ENCODE measurements at places on chromosomes 16 and 17.

DNA sequence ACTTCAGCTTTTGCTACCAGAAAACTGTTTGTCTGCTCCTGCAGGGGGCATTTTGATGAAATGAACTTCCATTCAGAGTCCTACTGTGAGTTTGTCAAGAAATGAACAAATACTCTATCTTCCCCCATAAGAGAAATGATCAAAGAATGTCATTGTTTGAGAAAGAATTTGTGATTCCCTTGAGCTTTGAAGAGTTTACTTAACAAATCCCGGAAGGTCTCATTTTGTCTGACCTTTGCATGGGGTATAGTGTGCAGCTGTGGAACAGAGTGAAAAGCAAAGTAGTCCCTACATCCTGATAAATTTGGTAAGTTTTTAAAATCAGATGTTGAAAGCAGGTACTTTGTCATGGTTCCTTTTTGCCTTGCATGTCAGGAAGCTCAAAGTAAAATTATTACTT, 178.0 kb downstream of the ABCC12 start:
- DNase-seq = no peak

DNA sequence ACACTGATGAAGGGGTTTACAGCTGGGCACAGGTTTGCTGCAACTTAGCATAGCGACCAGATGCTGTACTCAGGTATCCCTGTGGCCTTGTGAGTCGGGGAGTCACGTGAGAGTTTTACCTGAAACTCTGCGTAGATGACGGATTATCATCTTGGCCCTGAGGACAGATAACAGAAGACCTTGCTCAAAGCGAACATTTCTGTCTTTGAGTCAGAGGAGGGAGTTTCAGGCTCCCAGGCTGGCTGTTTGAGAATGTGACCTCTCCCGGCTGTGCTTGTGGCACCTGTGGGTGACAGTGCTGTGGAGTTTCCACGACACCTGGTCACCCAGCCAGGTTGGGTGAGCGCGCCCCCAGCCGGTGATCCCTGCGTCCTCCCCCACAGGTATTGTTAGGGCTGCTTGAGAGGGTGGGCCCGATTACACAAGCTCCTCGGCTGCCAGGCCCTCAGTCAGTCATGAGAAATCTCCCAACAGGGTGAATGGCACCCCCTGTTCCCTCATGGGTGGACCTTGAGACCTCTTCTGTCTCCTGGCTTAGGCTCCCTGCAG, 44.4 kb upstream of the CRISPLD2 start:
- no peak for DNase-seq

DNA sequence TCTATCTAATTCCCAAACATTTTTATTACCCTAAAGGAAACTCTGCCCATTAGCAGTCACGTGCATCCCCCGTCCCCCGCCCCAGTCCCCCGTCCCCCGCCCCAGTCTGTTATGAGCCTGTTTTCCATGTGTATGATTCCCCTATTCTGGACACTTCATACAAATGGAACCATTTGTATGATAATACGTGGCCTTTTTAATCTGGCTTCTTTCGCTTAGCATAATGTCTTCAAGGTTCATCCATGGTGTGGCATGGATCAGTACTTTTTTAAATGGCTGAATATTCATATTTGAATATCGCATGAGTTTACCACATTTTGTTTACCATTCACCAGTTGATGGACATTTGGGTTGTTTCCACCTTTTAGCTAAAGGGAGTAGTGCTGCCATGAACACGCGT, 49.5 kb downstream of the DNAH2 start:
- DNase-seq = no peak

- DNase-seq = no peak
Measured at GRCh38 chr17:16569358-16569712, 331 bp upstream of the ZNF287 start.

- no peak for DNase-seq
Measured at GRCh38 chr16:58615280-58615679, 14.3 kb downstream of the CNOT1 start.

- no peak for DNase-seq
Measured at GRCh38 chr16:22252317-22252716, 44.9 kb upstream of the POLR3E start.

GRCh38 chr16:21256636-21257035, 21.5 kb downstream of the CRYM start:
- no peak for DNase-seq

DNA sequence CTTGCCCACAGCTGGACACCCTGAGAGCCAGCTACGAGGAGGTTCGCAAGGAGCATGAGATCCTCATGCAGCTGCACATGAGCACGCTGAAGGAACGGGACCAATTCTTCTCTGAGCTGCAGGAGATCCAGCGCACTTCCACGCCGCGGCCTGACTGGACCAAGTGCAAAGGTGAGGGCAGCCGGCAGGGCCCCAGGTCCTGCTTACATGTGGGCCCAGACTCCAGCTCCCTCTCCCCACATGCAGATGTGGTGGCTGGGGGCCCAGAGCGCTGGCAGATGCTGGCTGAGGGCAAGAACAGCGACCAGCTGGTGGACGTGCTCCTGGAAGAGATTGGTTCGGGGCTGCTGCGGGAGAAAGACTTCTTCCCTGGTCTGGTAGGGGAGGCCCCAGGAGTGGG, 16.2 kb upstream of the THAP11 start:
- DNase-seq = no peak

DNA sequence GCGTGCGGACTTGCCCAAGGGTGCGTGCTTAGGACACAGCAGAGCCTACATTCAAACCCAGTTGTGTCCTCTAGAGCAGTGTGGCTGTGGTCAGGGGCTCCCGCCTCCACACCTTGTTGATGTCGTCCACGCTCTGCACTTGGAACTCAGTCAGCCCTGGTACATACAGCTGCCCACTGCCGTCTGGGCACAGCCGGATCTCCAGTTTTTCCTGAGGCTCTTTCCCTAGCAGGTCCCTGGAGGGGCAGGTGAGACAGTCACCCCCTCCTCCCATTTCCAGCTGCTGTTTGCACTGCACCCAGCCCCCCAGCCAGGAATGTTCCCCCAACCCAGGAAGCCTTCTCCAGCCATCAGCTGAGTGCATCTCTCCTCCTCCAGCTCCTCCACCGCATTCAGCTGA, 25.7 kb downstream of the KATNB1 start:
- no peak for DNase-seq

DNA sequence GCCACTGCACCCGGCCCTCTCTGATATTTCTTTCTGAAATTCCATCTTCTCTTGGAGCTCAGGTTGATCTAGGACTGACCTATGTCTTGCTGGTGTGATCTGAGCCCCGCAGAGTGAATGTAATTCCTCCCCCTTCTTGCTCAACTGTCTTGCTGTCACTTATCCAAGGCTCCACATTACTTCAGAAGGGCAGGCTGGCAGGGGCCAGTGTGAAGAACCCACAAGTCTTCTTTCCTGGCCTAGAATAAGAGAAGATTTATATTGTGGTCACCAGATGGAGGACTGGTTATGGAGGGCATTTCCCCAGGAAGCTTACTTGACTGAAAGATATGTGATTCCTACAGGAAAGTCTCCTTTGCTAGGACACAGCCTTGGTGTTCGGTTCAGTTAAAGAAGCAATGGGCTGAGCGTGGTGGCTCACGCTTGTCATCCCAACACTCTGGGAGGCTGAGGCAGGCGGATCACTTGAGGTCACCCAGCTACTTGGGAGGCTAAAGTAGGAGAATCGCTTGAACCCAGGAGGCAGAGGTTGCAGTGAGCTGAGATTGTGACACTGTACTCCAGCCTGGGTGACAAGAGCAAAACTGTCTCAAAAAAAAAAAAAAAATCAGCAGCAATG, 13.4 kb downstream of the ITGAL start:
- DNase-seq = no peak

GRCh38 chr17:80862481-80862961, 129.1 kb upstream of the CHMP6 start:
- DNase-seq = no peak

DNA sequence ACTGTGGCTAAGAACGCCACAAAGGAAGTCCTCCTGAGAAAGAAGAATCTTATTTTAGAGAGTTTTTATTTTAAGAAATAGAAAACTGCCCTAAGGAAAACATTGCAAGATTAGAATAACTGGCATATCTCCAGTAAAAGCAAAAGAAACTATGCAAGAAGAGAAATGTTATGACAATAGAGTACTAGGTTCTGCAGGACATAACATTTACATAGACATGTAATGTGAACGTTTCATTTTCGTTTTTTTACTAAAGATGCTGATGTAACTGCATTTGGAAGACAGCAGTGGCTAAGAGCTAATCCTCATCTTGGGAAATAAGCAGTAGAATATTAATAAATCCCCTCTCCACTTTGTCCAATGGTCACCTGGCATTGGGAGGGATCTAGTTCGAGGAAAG, 7.8 kb upstream of the ASGR2 start:
- no peak for DNase-seq

DNA sequence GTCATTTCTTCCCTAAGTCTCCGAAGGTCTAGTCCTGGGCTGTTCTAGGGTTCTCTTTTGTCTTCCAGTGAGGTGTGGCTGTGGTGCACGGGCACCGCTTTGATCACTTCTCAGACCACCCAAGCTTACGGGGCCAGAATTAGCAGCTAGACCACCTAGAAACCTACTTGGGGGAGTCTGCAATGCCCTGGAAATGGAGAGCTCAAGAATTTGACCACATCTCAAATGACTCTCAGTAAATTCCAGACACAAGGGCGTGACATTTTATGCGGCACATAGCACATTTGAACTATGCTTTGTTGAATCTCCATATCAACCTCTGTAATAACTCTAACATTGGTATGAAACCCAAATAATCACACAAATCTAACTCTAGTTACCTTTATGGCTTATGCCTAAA, 24.9 kb downstream of the TRIM16 start:
- no peak for DNase-seq

DNA sequence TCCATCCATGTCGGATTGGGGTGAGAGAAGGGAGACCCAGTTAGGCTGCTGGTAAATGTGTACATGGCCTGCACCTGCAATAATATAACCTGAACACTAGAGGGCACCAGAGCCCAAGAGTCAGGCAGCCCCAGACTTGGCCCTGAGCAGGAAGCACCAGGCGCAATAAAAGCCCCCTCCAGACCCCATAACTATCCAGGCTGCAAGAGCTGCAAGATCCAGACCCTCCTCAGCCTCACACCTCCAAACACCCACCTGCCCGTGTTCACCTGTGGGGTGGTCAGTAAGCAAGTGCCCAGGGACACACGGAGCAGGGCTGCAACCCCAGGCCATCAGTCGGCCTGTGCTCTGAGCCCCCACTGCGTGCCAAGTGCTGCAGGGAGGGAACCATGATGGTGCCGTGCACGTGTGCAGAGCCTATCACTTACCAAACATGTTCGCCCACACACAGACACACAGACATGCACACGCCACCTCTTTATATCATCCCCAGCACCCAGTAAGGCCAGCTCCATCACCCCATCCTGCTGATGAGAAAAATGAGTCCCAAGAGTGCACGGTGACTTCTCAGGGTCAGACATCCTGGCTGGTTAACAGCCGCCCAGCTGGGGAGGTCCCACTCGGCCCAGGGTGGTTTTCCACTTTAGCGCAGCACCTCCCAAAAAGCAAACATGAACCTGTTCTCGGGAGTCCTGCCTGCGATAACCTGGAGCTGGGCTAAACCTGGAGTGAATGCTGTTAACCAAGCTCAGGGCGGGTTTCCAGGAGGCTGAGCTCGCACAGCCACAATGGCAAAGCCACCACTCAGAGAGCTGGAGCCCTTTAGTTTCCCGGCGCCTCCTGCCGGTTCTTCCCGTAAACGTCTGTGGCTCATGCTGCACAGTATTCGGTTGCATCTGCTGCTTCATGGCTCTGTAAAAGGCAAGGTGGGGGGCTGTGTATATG, 439.8 kb downstream of the SOX9 start:
- DNase-seq = no peak

GRCh38 chr17:10046786-10047785, 142.0 kb upstream of the RCVRN start:
- no peak for DNase-seq

GRCh38 chr17:78046923-78047322, 81.6 kb downstream of the TMC6 start:
- DNase-seq = no peak

DNA sequence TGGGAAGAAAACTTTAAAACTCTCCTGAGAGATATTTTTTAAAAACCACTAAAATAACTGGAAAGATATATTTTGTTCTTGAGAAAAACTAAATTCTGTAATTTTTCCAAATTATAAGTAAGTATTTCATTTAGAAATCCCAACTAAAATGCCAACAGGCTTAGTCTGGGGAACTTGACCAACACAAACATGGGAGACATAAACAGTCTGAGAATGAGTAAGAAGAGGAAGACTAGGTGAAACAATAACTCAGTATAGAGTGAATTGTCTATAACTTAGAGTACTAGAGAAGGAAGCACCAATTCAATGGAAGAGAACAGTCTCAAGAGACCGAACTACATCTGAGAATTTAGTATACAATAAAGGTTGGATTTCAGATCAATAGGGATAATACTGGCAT, 2.9 kb downstream of the CMTM1 start:
- DNase-seq = no peak

DNA sequence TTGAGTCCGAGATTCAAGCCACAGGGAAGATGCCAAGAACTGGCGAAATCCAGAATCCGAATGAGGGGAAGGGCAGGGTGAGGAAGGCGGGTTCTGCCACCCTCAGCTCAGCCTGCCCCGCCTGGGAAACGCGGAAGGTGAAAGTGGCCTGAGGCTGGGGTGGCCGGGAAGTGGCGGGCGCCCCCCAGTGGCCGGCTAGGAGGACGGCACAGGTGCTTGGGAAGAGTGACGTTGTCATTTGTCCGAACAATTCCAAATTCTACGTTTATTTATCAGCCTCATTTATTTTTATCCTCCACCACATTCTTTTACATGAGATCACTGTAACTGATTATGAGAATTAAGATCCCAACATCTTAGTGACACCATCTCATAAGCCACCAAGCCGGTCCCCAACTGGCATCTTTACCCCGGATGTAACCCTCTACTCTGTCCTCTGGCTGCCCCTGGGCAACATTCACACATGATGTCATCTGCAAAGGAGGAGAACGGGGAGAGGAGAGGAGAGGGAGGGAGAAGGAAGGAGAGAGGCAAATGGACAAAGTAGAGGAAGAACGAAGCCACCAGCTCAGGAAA, 21.3 kb downstream of the SRCIN1 start:
- no peak for DNase-seq

- DNase-seq = no peak
Measured at GRCh38 chr16:28556914-28557320, 3.2 kb downstream of the SGF29 start.
